Memory B cell (primary cell): ENCODE measurements at places on chromosomes 5 and 9.

DNA sequence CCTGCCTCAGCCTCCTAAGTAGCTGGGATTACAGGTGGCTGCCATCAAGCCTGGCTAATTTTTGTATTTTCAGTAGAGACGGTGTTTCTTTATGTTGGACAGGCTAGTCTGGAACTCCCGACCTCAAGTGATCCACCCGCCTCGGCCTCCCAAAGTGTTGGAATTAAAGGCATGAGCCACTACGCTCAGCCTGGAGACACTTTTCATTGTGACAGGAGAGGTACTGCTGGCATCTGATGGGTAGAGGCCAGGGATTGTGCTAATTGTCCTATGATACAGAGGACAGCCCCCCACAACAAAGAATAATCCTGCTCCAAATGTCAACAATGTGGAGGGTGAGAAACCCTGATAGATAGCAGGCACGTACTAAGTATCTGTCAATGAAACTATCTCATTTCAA, 91.3 kb upstream of the SLC25A48 start:
- peaks cover 4% of the 10 kb centered on the region for H3K27me3 ChIP-seq
- no peak overlapping the region for H3K4me3 ChIP-seq
- no peaks in the 10 kb centered on the region for H3K4me1 ChIP-seq
- no peaks in the 10 kb centered on the region for H3K36me3 ChIP-seq
- no peak overlapping the region for H3K27ac ChIP-seq

DNA sequence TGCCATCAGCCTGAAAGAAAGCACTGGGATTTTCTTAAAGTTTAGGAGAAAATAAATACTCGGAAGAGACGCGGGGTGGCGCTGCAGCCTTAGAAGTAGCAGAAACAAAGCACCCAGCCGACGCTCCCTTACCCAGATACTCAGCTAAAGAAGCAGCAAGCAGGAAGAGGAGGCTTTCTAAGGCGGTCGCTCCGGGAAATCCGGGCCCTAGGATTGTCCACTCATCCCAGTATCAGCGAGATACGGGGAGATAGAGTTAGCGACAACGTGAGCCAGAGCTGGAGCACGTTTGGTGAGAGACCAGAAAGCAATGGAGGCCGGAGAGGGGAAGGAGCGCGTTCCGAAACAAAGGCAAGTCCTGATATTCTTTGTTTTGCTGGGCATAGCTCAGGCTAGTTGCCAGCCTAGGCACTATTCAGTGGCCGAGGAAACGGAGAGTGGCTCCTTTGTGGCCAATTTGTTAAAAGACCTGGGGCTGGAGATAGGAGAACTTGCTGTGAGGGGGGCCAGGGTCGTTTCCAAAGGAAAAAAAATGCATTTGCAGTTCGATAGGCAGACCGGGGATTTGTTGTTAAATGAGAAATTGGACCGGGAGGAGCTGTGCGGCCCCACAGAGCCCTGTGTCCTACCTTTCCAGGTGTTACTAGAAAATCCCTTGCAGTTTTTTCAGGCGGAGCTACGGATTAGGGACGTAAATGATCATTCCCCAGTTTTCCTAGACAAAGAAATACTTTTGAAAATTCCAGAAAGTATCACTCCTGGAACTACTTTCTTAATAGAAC, at the start of gene PCDHB2:
Gene PCDHB2, plus strand, starts transcription at position 135 of the 782 bp plus-strand sequence. Its CDS starts 176 bp downstream, at position 311.
- no peaks in the 10 kb centered on the region for H3K36me3 ChIP-seq
- H3K4me3 ChIP-seq: no peak within 1 kb of the TSS
- no peaks in the 10 kb centered on the region for H3K4me1 ChIP-seq
- peaks cover 6% of the 10 kb centered on the region for H3K27me3 ChIP-seq
- H3K27ac ChIP-seq: no peak within 1 kb of the TSS

DNA sequence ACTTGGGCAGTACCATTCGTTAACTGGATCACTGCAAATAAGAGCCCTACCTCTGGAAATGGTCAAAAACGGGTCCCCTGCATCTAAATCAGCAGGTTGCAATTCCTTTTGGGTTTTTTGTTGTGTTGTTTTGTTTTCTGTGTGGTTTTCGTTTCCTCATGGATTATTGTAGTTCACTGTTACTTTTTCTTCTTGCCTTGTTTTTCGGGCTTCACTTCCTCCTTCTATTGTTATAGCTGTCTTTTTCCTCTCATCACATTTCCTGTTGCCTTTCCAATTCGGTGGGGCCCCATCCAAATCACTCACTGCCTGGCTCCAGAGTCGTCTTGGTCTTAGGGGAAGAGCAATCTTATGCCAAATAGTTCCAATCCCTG, 8.7 kb upstream of the SSBP2 start:
- peaks cover 6% of the 10 kb centered on the region for H3K27me3 ChIP-seq
- DNase-seq: no peak
- peaks cover 6% of the 10 kb centered on the region for H3K4me1 ChIP-seq
- H3K27ac ChIP-seq: no peak overlapping the region
- H3K36me3 ChIP-seq: no peaks in the 10 kb centered on the region
- no peak overlapping the region for H3K4me3 ChIP-seq

DNA sequence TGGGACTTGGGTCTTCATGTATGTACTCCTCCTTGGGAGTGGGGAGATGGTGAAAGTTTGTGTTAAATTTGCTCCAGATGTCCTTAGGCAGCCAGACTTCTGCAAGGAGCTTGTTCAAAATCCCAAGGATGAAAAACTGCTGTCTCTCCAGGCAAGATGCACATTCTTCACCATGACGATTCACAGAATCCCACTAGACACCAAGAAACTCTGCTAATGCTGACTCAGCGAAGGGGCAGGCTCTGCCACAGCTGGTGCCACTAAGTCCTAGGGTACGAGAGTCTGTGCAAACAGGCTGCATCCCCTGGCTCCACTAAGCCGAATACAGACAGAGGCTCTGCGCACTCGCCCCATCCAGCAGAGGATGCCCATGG, 71.1 kb downstream of the OLFM1 start:
- H3K27me3 ChIP-seq: peaks cover 7% of the 10 kb centered on the region
- H3K4me3 ChIP-seq: no peak overlapping the region
- no peak overlapping the region for H3K27ac ChIP-seq

DNA sequence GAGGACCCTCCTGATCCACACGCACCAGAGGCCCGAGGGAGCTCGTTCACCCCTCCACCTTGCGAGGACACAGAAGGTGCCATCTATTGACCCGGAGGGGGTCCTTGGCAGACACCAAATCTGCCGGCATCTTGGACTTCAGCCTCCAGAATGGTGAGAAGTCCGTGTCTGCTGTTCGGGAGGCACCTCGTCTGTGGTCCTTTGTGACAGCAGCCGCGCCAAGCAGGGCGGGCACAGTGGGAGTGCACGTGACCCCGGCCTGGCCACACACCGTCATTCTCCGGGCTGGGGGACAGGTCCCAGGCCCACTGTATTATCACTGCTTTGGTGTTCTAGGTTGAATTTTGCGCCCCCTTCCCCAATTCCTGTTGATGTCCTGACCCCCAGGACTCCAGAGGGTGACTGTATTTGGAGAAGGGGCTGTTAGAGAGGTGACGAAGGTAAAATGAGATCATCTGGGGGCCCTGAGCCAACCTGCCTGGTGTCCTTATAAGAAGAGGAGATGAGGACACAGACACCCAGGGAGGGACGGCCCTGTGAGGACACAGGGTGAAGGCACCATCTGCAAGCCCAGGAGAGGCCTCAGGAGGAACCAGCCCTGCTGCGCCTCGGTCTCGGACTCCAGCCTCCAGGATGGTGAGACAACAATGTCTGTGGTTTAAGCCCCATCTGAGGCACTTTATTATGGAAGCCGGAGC, 15.7 kb downstream of the LPCAT1 start:
- H3K36me3 ChIP-seq: peaks cover 11% of the 10 kb centered on the region
- peak; percentile 8 for DNase-seq
- peak overlapping the region; percentile 98 for H3K27ac ChIP-seq
- H3K4me1 ChIP-seq: peaks cover 43% of the 10 kb centered on the region

GRCh38 chr5:150429410-150429873, 16.7 kb upstream of the CD74 start:
- H3K36me3 ChIP-seq: no peaks in the 10 kb centered on the region
- DNase-seq: peak; percentile 54
- peaks cover 35% of the 10 kb centered on the region for H3K4me1 ChIP-seq
- H3K27ac ChIP-seq: peak overlapping the region; percentile 94
- peak overlapping the region; percentile 77 for H3K4me3 ChIP-seq

GRCh38 chr5:134406390-134406789, 5.3 kb downstream of the CDKN2AIPNL start:
- no peak overlapping the region for H3K4me3 ChIP-seq
- no peaks in the 10 kb centered on the region for H3K27me3 ChIP-seq

DNA sequence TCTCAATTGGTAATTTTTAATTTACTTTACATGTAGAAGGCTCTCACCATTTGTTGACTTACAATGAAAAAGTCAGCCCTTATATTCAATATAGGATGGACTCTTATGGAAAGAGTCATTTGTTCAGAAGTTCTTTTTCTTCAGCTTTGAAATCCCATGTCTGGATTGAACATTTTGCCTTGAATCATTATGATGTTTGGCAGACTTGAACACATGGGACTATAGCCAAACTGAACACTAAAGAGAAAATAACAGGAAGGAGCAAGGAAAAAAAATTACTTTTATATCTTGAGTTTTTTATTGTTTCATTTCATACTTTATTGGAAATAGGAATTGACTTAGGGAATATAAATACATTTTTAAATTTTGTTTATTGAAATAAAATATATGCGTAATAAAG, 1503.0 kb downstream of the EFNA5 start:
- no peaks in the 10 kb centered on the region for H3K36me3 ChIP-seq
- H3K4me3 ChIP-seq: no peak overlapping the region
- DNase-seq: no peak
- H3K27me3 ChIP-seq: no peaks in the 10 kb centered on the region
- no peaks in the 10 kb centered on the region for H3K4me1 ChIP-seq
- no peak overlapping the region for H3K27ac ChIP-seq

DNA sequence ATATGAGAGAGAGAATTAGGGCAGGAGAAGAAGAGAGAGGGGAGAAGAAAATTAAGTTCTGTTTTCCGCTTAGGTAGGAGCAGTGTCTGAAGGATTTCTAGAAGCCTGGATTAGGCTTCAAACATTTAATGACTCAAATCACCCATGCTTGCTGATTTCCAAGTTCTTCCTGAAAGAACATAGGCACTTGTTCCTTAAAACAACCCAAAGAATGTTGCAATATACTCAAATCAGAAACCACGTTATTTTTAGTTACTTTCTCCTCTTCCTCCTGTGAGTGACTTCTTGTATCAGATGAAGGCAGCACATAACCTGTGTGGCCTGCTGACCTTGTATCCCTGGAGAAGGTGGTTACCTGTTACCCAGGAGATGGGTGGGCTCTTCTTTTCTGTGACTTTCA, 351.5 kb upstream of the KLF4 start:
- peaks cover 3% of the 10 kb centered on the region for H3K27me3 ChIP-seq
- peaks cover 2% of the 10 kb centered on the region for H3K36me3 ChIP-seq
- DNase-seq: no peak
- H3K4me3 ChIP-seq: no peak overlapping the region

- H3K27ac ChIP-seq: no peak overlapping the region
- H3K4me1 ChIP-seq: peaks cover 4% of the 10 kb centered on the region
- DNase-seq: no peak
- H3K4me3 ChIP-seq: no peak overlapping the region
- H3K27me3 ChIP-seq: peaks cover 2% of the 10 kb centered on the region
These were observed 17.9 kb upstream of the POC5 start for GRCh38 chr5:75734913-75735789.

- no peaks in the 10 kb centered on the region for H3K36me3 ChIP-seq
- no peaks in the 10 kb centered on the region for H3K4me1 ChIP-seq
- no peak for DNase-seq
- H3K27me3 ChIP-seq: no peaks in the 10 kb centered on the region
These were observed 36.7 kb downstream of the LPAR1 start for GRCh38 chr9:111001526-111001925.

- peaks cover 8% of the 10 kb centered on the region for H3K27me3 ChIP-seq
- no peak overlapping the region for H3K27ac ChIP-seq
- no peak overlapping the region for H3K4me3 ChIP-seq
- H3K36me3 ChIP-seq: no peaks in the 10 kb centered on the region
- DNase-seq: no peak
These were observed 156.2 kb upstream of the S1PR3 start for GRCh38 chr9:88835038-88835466.

DNA sequence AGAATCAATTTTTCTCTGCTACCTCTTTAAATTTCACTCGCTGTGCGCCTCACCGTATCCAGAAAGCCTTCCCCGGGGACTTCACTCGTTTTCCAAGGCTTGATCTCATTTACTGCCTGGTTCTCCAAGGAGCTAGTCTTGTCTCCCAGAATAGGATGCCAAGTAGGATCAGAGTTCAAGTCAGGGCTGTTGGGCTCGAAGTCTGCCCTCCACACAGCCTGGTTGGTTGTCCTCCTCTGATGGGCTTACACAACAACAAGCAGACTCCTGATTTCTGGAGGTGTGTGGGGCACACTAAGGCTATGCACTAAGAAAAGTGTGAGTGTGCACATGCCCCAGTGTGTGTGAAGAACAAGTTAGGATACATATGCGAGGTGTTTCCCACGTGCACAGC, 14.0 kb upstream of the TNIP1 start:
- no peaks in the 10 kb centered on the region for H3K27me3 ChIP-seq
- peak overlapping the region; percentile 89 for H3K27ac ChIP-seq
- H3K36me3 ChIP-seq: peaks cover 3% of the 10 kb centered on the region
- no peak for DNase-seq
- H3K4me1 ChIP-seq: peaks cover 39% of the 10 kb centered on the region

- H3K36me3 ChIP-seq: peaks cover 10% of the 10 kb centered on the region
- H3K27me3 ChIP-seq: no peaks in the 10 kb centered on the region
- no peak overlapping the region for H3K27ac ChIP-seq
- no peak for DNase-seq
These were observed 15.2 kb downstream of the TRAF1 start for GRCh38 chr9:120911295-120911837.

GRCh38 chr9:137150617-137151457, 11.9 kb downstream of the GRIN1 start:
- H3K4me3 ChIP-seq: no peak overlapping the region
- peak; percentile 61 for DNase-seq
- no peak overlapping the region for H3K27ac ChIP-seq
- H3K27me3 ChIP-seq: peaks cover 15% of the 10 kb centered on the region

- H3K4me1 ChIP-seq: no peaks in the 10 kb centered on the region
- no peaks in the 10 kb centered on the region for H3K36me3 ChIP-seq
- H3K4me3 ChIP-seq: no peak overlapping the region
These were observed 208.6 kb downstream of the GRIA1 start for GRCh38 chr5:153699035-153699434.

GRCh38 chr5:20323323-20323722, 335.3 kb upstream of the CDH18 start:
- H3K27ac ChIP-seq: no peak overlapping the region
- DNase-seq: no peak
- H3K4me3 ChIP-seq: no peak overlapping the region
- no peaks in the 10 kb centered on the region for H3K36me3 ChIP-seq
- H3K27me3 ChIP-seq: no peaks in the 10 kb centered on the region

DNA sequence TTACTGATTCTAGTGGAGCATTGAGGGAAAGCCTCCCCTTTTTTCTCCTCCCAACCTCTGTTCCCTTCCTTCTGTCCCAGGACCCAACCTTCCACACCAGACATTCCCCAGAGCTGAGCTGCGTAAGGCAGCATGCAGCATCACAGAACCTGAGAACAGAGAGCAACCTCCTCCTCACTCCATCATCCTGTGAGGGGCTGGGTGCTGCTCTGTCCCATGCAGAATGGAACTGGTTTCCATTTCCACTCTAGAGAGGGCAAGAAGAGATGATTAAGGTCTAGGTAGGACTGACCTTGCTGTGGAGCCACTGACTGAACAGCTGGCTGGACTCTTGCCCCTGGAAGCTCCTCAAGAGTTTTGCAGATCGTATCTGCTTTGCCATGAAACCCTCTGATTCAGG, 30.1 kb upstream of the IL7R start:
- H3K27ac ChIP-seq: no peak overlapping the region
- peaks cover 2% of the 10 kb centered on the region for H3K27me3 ChIP-seq
- no peak overlapping the region for H3K4me3 ChIP-seq
- H3K4me1 ChIP-seq: no peaks in the 10 kb centered on the region
- H3K36me3 ChIP-seq: no peaks in the 10 kb centered on the region

GRCh38 chr5:64298586-64298985, 132.9 kb downstream of the RNF180 start:
- DNase-seq: no peak
- no peaks in the 10 kb centered on the region for H3K27me3 ChIP-seq
- H3K4me1 ChIP-seq: no peaks in the 10 kb centered on the region
- no peaks in the 10 kb centered on the region for H3K36me3 ChIP-seq
